ENCODE measurements at places on chromosomes 7 and 10.
A peak's percentile ranks its signal among the peaks of the same experiment; 100 is the strongest.

- no peak for DNase-seq
Observed at GRCh38 chr7:157411580-157411979, 74.8 kb downstream of the DNAJB6 start.

DNA sequence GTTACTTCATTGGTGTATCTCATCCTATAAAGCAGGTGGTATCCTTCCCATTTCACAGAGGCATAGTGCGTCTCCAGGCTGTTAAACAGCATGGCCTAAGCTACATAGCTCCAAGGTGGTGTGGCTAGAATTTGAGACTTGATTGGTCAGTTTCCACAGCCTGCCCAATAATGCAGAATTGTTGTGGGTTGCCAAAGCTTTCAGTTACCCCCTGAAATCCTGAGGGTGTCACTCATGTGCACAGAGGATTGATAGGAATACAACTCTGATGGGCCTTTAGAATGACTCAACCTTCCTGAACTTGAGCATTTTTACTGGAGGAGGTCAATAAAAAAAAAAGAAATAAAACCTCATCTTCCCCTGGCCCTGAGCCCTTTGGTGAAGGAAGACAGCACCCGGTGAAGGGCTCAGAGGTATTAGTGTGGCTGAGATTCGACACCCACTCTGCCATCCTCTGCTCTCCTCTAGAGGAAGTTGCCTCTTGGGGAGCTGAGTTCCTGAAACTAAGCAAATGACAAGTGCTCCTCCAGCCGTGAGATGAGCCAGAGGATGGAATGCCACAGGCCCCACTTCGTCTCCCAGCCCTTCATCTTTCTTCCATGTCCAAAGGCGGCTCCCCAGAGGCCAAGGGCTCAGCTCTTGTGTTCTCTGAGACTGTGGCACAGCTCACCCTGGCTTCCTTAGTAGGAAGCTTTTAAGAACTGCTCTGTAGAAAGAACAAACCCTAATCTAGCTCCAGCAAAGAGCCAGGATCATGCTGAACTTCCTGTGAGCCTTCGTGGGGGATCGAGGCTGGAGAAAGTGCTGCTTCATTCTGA is 1.0 kb downstream of the ACSL5 start:
- peak; percentile 53 for DNase-seq

DNA sequence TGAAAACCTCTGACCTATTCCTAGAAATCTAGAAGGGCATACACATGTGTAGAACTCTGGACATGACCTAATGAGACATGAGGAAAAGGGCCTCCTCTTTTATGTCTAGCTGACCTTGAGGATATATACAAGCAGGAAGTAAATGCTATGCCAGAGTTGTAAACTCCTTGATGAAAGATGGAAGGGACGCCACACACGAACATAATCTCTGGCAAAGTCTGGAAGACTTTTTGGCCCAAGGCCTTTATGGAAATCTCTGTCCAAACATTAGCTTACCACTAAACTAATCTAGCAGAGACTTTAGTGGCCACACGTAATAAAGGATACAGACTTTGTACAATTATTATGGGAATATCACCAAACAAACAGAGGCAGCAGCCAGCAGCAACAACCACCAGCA is 138.1 kb upstream of the THSD7A start:
- no peak for DNase-seq

GRCh38 chr7:119623427-119623826 is 649.5 kb upstream of the KCND2 start:
- DNase-seq, result no peak

DNA sequence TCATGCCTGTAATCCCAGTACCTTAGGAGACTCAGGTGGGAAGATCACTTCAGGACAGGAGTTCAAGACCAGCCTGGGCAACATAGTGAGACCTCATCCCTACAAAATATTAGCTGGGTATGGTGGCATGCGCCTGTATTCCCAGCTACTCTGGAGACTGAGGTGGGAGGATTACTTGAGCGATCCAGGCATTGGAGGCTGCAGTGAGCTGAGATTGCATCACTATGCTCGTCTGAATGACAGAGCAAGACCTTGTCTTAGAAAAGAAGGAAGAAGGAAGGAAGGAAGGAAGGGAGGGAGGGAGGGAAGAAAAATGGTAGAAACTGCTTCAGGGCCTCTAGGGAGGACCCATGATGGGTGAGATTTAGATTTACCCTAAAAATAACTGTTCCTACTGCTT is 112.3 kb downstream of the SPDYE5 start:
- DNase-seq, result no peak

GRCh38 chr10:53256623-53257022 is 484.0 kb upstream of the MBL2 start:
- DNase-seq, result no peak

DNA sequence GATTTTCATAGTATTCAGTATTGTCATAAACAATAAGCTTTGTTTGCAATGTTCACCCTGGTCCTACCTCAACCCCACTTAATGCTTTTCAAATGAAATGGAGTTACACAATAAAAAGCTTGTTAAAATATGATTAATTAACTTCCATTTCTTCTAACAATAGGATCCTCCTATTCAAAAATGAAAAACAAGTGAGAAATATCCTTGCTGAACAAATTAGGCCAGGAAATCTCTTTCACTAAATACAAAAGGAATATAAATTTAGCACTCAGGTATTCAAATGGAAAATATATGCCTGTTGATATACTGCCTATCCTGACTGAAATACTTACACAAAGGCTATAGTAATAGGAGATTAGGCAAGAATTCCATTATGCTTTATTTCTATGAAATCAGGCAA is 323.4 kb upstream of the GRM3 start:
- DNase-seq, result no peak

DNA sequence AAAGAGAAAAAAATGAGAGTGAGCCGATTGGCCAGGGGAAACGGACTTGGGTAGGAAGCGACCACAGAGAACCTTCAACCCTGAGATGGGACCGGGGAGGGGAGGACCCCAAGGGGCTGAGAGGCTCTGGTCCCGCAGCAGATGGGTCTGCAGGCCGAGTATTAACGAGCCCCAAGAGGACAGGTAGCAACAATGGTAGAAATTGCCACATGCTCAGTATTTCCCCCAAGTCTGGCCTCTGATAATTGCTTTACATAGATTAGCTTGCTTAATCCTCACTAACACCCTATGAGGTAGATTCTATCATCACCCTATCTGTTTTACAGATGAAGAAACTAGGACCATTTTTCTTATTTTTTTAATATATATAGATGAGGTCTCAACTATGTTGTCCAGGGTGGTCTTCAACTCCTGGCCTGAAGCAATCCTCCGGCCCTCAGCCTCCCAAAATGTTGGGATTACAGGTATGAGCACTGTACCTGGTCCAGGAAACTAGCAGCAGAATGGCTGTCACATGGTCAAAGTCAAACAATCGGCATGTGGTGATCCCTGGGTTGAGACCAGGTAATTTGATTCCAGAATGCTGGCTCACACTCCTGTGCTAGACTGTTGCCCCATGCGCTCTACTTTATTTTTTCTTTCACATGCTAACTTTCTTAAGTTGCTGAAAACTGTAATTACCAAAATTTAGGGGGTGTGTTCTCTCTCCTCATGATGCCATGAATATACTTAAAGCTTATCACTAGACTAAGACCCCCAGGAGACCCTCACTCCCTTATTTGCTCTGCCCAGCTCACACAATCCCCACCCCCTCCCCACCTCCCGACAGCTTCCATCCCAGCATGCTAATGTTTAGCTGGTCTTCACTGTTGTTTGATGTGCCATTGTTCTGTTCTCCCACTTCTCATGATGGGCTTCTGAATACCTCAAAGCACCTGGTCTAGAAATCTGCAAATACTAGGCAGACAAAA is 67.9 kb upstream of the AFAP1L2 start:
- DNase-seq, result no peak

GRCh38 chr10:49602380-49603023 is 7.6 kb upstream of the SLC18A3 start:
- DNase-seq, result no peak

- DNase-seq, result no peak
Observed at GRCh38 chr7:5339955-5340354, 57.2 kb downstream of the SLC29A4 start.

DNA sequence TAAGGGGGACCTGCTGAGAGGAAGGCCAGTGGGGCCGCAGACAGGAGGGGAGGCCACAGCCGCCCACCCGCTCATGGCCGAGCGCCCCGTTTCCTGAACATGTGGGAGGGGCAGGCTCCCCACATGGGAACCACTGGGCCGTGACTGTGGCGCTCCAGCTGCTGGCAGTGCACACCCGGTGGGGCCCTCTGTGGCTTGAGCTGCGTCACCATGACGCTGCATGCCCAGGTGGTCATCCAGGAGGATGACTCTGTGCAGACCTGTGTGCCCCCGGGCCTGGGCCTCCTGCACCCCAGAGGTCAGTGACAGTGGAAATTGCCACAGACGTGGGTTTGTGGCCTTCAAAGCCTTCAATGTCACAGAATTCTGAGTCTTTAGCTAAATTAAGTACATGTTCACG is 85.1 kb downstream of the MGMT start:
- peak; percentile 46 for DNase-seq

GRCh38 chr10:73894245-73894971 is 16.5 kb upstream of the PLAU start:
- no peak for DNase-seq

DNA sequence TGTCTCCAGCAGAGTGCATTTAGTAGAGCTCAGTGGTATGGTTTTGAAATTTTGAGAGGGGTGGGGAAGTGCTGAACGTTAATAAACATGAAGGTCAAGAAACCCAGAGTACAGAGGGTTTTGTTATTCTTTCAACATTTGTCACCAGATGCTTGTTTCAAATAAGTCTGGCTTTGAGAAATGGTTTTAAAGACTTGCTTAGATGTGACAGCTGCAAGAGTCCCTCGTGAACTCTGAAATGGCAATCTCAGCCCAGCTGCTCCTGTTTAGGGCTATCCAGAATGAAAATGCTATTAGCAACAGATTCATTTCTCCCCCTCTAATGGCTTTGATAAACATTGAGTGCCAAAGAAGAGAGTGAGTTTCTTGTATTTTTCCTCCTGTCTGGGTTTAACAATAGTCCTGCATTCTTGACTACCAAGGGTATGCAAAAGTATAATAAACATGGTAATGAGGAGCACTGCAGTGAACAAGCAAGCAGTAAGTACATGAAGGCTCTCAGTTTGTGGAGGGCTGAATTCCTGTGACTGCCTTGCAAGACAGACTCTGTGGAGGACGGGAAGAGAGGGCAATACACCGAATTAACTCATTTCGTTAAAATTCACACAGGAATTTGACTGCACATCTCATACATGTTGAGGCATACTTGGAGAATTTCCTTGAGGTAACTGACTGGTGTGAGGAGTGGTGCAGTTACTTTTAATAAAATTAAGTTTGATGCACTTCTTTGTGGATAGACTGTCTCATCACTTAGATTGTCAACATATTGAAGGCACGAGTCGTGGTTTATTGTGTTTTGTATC is 490.9 kb downstream of the REEP3 start:
- no peak for DNase-seq

- no peak for DNase-seq
Observed at GRCh38 chr10:78931321-78932053, 137.3 kb upstream of the ZMIZ1 start.

GRCh38 chr10:86968271-86968993 is at the start of gene ADIRF:
Gene ADIRF, plus strand, starts transcription at chr10:86968482. Its CDS starts 63 bp downstream, at chr10:86968545.
- peak; percentile 1 for DNase-seq

DNA sequence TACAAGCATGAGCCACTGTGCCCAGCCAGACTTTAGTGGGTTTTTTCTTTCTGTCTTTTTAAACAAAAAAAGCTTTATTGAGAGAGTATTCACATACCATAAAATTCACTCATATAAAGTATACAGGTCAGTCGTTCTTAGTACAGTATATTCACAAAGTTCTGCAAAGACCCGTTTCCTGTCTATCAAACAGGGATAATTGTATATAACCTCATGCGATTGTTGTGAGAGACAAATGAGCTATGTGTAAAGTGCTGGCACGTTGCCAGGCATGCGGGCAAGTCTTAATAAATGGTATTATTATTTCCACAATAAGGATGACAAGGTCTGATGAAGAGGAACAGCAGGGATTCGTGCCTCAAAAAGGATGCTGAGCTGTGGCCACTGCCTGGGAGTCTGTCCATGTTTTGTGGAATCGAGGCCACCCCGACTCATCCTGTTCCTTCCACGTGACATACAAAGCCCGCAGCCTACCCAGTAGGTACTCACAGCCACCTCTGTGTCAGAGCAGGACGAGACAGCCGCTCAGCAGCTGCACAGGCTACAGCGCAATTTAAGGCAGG is 51.6 kb downstream of the SMKR1 start:
- no peak for DNase-seq

- peak; percentile 83 for DNase-seq
Observed at GRCh38 chr10:103592186-103593021, 98.9 kb downstream of the NEURL1 start.

DNA sequence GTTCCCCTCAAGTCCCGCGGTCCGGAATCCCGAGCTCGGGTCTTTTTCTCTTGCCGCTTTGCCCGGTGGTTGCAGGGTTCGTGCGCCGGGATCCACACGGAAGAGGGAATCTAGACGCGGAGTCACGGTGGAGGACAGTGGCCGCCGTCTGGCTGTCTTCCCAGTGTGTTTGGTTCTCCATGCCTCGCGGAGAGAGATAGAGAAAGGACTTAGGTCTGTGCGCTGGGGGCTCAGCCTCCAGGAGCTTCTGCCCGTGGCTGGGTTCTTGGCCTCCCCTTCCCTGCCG is 1.6 kb downstream of the FFAR4 start:
- DNase-seq, result no peak

- no peak for DNase-seq
Observed at GRCh38 chr7:7859411-7859810, 109.2 kb upstream of the GLCCI1 start.

GRCh38 chr7:1028044-1028770 is 16.1 kb upstream of the GPR146 start:
- DNase-seq, result peak; percentile 92

- DNase-seq, result no peak
Observed at GRCh38 chr10:3127921-3128320, 44.7 kb downstream of the PITRM1 start.

DNA sequence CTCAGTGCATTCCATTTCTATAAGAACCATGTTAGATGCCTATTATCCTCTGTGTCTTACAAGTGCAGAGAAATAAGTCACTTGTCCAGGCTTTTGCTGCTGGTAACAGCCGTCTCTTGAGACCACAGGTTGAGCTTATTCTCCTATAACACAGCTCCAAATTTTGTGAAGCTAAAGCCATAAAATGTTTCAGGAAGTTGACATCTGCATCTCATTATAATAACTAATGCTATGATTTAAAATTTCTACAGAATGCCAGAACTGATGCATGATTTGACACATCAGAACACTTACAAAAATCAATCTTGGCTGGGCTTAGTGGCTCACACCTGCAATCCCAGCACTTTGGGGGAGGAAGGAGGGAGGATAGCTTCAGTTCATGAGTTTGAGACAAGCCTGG is 986.9 kb downstream of the TYW1 start:
- no peak for DNase-seq

DNA sequence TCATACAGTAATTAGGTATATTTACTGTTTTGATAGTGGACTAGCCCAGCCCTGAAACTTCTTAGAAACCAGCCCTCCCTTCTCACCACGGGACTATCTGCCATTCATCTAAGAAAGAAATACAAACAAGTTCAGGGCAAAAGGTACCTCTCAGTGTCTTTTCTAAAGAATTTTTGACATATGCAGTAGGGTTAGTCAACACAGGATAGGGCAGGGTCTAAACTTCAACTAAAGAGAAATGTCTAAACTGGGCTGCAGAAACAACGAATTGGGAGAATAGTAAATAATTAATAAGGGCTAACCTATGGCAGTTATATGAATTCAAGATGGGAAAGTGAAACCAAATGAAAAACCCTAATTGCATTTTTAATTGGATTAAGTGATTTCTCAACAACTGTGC is 496.6 kb downstream of the INHBA start:
- DNase-seq, result no peak

GRCh38 chr10:33966946-33967345 is 632.5 kb upstream of the NRP1 start:
- no peak for DNase-seq

- no peak for DNase-seq
Observed at GRCh38 chr7:117085275-117085674, 132.0 kb downstream of the ST7 start.

All from germinal center (tissue), 1 donor.